Brain pericyte (primary cell): ENCODE measurements at places on chromosomes 2 and 18.

GRCh38 chr2:1621501-1621900 is 122.8 kb downstream of the PXDN start:
- no peak for DNase-seq

- DNase-seq: peak; percentile 90
These were observed 67.2 kb downstream of the MBP start for GRCh38 chr18:77065221-77065981.

- DNase-seq: no peak
These were observed 209.2 kb upstream of the SMAD2 start for GRCh38 chr18:48139431-48140347.

GRCh38 chr2:118970396-118971135 is 28.6 kb downstream of the MARCO start:
- DNase-seq: no peak

GRCh38 chr2:172655091-172655837 is 80.4 kb upstream of the RAPGEF4 start:
- no peak for DNase-seq

DNA sequence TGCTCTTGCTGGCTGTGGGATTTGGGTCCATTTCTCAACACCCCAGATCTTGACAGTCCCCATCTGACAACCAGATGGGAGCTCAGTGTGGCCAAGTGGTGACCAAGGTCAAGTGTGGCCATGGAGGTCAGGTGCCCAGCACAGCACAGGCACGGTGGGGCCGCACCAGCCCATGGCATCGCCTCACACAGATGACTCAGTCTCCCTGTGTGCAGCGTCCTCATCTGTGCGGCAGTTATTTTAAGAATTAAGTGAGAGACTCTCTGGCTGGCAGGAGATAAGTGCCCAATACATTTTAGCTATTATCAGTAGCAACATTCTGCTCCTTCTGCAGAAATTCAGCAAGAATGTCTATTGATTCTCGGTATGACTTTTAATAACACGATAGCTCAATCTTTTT is 167.2 kb downstream of the DDX1 start:
- no peak for DNase-seq

DNA sequence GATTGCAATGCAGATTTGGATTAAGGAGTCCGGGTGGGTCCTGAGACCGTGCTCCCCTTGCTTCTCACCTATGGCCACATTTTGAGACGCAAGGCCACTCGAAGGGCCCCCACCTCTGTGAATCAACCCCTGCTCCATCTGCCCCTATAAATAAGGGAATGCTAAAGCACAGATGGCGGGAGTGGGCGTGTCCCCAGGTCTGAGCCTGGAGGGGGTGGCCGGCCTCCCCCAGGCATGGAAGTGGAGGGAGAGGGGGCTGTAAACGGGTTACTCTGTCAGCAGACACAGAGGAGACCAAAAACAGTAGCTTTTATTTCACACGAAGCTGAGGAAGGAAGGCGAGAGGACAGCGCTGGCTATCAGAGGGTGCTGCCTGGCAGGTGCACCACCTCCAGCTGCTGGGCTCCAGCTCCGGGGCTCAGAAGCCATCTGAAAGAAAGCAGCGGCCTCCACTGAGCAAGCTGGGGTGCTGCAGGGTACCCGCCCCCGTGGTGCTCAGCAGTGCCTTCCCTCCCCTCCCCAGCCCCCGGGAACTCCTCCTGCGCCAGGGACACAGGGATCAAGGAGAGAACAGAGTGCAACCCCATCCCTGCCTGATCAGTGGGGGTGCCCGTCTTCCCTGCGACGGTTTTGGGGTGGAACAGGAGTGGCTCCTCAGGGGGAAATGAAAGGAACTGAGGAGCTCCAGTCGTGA is 56.7 kb upstream of the RAB6C start:
- DNase-seq: no peak

GRCh38 chr2:105561401-105561800 is 162.6 kb upstream of the FHL2 start:
- no peak for DNase-seq

DNA sequence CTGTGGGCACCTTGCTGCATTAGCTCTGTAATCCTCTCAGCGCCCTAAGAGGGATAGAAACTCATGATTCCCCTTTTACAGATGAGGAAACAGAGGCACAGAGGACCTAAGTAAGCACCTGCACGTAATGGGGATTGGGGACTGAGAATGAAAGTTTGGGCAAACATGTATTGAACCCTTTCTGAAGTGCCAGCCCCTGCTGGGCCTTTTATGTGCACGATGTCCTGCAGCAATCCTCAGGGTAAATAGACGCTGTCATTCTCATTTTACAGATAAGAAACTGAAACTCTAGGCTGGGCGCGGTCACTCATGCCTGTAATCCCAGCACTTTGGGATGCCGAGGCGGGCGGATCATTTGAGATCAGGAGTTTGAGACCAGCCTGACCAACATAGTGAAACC is 117.4 kb downstream of the STPG4 start:
- no peak for DNase-seq

- DNase-seq: no peak
These were observed 13.1 kb downstream of the HS6ST1 start for GRCh38 chr2:128305555-128306080.

DNA sequence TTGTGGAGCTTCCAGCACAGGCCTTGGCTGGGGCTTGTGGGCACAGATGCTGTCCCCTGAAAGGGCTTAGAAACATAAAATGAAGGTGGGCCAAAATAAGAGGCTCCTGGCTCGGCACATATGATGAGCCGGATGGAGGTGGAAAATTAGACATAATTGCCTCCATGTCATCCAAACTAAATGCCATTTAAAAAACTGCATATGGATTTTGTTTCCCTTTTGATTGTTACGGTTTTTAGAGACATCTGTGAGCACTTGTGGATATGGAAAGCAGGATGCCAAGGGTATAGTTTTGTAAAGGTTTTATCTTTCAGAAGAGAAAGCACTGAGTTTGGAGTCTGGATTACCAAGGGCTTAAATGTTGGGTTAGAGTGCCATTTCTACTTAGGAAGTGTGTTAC is 498.3 kb downstream of the RIT2 start:
- DNase-seq: no peak

DNA sequence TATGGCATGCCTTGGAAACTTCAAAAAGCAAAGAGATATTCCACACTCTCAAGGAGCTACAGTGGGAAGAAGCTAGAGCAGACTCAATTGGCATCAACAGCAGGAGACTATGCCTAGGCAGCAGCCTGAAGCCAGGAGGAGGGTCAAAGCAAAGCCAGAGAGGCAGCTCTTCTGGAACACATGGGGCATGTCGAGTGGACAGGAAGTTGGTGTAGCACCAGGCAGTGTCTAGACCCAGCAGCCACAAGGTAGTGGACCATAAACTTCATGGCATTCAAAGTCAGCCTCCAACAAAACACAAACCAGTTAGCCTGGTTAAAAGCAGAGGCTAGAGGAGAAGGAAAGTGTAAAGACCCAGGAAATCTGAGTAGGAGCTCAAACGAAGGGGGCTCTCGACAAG is 311.2 kb upstream of the PKDCC start:
- DNase-seq: no peak

GRCh38 chr2:44273596-44273995 is 1.7 kb upstream of the SLC3A1 start:
- DNase-seq: no peak
